ENCODE measurements at places on chromosomes 5 and 9.

GRCh38 chr5:74092766-74093165 is 466.8 kb downstream of the ARHGEF28 start:
- no peak for DNase-seq

DNA sequence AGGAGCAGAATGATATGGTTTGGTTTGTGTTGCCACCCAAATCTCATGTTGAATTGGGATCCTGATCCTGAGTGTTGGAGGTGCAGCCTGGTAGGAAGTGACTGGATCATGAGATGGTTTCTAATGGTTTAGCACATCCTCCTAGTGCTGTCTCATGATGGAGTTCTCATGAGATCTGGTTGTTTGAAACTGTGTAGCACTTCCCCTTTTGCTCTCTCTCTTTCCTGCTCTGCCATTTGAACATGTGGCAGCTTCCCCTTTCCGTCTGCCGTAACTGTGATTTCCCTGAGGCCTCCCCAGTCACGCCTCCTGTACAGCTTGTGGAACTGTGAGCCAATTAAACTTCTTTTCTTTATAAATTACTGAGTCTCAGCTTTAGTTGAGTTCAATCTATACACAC is 756.8 kb upstream of the CDH6 start:
- DNase-seq, result no peak

GRCh38 chr9:87040410-87041009 is 93.2 kb upstream of the GAS1 start:
- DNase-seq, result no peak

GRCh38 chr9:7439355-7439995 is 360.1 kb downstream of the DMAC1 start:
- DNase-seq, result peak; percentile 73

GRCh38 chr9:86308687-86309086 is 26.3 kb upstream of the ISCA1 start:
- no peak for DNase-seq

- DNase-seq, result no peak
These were observed 685 bp downstream of the SLC24A2 start for GRCh38 chr9:19788152-19788551.
